NCI-H2107 (cell line): ENCODE measurements at places on chromosomes 13 and 19.

DNA sequence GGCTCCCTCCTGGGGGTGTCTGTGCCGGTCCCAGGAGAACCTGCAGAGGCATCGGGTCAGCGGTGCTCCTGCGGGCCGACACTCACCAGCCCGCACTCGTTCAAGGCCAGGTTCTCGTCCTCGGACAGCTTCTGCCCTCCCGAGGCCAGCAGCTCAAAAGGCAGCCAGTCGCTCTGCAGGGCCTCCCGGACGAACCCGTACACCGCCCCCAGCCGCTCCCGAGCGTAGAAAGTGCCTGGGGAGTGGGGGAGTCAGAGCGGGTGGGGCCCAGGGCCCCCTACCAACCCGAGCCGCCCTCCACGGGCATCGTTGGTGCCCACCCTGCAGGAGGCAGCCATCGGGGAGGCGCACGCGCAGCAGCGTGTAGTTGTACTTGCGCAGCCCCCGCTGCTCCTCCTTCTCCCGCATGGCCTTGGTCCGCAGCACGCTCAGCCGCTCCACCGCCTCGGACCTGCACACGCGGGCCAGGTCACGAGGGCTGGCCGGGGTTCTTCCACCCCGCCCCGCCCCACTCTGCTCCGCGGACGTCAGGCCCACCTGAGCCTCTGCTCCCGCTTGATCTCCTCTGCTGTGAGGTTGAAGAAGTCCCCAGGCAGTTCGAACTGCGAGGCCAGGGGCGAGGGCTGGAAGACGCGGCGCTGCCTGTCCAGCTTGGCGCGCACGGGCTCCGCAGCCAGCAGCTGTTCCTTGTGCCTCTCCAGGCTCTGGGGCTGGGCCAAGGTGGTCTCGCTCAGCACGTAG, 11.5 kb downstream of the UBXN6 start:
- DNase-seq = no peak

DNA sequence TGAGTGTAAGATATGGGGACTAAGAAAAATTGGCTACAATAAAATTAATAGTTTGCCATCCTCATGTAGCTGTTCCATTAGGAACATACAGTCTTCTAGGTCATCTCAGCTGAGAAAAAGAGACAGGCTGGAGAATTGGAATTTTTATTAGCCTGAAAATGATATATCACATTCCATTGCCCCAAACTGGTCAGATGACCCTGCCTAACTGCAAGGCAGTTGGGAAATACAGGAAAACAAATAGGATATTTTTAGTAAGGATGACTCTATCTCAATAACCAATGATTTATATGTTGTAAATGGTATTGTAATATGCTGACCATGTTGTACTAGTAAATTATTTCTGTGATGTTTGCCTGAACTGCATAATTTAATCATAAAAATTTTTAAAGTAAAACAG, 673.8 kb downstream of the PCDH9 start:
- DNase-seq = no peak

GRCh38 chr13:78679329-78679728, 20.4 kb upstream of the OBI1 start:
- DNase-seq = no peak

- no peak for DNase-seq
Observed at GRCh38 chr13:71306821-71307220, 560.2 kb downstream of the DACH1 start.

DNA sequence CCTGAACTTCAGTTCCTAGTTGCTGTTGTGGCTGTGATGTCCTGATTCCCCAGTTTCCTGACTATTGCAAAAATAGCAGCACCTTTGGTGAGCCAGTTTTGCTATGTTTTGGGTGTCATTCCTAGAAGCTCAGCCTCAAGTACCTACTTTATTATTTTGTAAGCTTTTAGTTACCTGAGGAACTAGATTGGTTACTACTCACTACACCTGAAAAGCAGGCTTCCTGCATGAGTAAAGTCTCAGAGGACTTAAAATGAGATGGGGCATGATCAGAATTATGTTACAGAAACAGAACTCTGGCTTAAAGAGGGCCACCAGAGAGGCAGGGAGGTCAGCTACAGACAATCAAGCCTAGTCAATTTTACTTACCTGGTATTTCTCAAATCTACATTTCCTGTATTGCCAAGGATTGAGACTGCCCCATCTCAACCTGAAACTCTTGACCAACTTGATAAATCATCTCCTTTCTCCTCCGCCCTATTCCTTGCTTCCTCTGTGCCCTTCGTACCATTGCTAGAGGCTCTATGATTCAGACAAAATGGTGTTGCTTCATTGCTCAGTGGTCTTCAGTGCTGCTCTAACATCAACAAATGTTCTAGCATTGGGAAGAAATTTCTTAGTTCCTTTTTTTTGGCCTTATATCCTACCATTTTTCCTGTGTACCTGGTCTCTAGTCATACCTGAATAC, 58.9 kb downstream of the RAP2A start:
- DNase-seq = no peak

DNA sequence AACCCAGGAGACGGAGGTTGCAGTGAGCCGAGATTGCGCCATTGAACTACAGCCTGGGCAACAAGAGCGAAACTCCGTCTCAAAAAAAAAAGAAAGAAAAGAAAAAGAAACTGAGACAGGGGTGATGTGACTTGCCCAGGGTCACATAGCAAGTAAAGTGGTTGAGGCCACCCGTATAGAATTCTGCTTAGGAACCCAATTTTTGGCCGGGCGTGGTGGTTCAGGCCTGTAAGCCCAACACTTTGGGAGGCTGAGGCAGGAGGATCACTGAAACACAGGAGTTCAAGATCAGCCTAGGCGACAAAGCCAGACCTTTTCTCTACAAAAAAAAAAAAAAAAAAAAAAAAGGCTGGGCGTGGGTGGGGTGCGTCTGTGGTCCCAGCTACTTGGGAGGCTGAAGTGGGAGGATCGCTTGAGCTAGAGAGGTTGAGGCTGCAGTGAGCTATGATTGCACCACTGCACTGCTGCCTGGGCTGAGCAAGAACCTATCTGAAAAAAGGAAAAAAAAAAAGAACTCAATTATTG, 1.3 kb downstream of the SNRPA start:
- no peak for DNase-seq

DNA sequence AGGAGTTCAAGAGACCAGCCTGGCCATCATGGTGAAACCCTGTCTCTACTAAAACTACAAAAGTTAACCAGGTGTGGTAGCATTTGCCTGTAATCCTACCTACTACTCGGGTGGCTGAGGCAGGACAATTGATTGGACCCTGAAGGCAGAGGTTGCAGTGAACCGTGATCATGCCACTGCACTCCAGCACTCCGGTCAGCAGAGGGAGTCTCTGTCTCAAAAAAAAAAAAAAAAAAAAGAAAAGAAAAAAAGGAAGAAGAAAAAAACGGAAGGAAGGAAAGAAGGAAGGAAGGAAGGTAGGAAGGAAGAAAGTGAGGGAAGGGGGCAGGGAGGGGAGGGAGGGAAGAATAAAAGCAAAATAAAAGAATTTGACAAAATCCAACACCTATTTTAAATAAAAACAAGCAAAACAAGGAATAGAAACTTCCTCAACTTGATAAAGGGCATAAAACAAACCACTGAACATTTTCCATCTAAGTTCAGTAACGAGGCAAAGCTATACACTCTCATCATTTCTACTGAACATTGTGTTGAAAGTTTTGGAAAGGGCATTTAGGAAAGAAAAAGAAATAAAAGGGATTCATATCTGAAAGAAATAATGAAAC, 411.6 kb upstream of the SLITRK5 start:
- DNase-seq = no peak

DNA sequence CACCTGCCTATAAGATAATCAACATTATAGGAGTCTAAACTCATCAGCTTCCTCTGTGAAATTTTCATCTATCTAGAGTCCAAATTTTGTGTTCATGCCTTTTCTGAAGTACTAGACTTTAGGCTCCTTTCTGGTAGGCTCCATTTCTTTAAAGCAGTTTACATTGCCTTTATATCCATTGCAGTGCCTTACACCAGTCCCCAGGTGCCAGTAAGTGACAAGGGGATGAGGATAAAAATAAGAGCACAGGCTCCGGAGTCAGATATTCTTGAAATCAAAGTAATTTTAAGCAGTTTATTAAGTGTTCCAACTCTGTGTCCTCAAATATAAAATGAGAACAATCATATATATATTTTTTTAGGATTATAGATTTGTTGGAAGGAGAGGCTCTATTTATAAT, 10.6 kb upstream of the CYSLTR2 start:
- no peak for DNase-seq

DNA sequence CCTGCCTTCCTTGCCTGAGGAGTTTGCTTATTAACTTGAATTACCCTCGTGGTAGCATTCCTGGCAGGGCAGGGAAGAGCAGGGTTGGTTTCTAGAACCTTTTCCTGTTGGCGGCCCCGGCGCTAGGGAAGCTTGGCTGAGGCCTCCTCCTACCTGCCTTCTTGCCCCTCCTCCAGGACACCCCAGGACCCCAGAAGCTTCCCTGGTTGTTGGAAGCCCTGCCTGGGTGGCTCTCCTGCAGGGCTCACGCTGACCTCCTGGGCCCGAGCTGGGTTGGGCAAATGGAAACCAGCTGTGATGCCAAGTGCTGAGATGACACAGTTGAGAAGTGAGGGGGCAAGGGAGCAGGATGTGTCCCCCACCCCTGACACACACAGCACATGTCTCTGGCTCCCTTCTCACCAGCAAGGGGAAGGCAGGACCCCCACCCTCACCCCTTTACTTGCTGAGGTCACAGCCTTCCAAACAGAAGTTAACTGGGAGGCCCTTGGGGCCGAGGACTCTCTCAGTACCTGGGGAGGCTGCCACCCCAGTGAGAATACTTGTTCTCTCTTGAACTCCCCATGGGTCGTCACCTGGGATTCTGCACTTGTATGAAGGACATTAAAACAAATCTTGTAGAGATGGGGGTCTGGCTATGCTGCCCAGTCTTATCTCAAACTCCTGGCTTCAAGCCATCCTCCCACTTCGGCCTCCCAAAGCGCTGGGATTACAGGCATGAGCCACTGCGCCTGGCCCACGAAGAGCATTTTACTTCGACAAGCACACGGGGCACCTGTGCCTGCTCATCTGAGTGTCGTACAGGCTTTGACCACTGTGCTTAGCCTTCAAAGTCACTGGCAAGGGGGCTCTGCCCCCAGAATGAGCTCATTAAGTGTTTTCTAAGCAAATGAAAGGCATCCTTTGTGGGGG, 10.5 kb downstream of the CEBPA start:
- DNase-seq = no peak

- DNase-seq = no peak
Observed at GRCh38 chr19:52221031-52221430, 31.2 kb downstream of the PPP2R1A start.

GRCh38 chr13:95060014-95060519, 241.2 kb downstream of the ABCC4 start:
- DNase-seq = no peak

DNA sequence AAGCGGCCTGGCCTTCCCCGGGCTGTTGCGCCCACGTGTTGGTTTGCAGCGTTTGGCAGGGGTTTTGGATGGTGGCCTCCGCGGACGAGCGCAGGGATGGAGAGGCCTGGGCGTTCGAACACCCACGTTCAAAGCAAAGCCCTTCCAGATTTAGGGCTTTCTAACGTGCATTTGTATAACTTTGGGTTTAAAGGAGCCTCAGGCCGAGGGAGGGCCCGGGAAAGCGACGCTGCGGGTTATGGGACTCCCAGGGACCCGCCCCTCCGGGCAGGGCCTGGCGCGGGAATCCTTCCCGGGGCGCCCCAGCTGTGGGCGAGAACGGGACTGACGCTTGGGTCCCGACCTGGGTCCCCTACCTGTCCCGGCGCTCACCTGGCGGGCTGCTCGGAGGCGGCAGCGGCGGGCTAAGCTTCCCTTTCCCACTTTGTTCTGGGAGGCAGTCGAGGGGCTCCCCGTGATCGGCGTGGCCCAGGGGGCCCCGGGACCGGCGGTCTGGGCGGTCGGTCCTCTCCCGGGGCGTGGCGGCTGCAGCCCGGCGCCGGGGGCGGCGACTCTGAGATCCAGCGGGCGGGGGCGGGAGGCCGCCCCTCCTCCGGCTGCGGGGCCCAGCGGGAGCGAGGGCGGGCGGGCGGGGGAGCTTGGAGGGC, at the start of gene FBXO17:
Gene FBXO17, minus strand, starts transcription at position 529 of the 647 bp plus-strand sequence. CDS start 25,423 bp downstream, outside the sequence.
- DNase-seq = no peak

DNA sequence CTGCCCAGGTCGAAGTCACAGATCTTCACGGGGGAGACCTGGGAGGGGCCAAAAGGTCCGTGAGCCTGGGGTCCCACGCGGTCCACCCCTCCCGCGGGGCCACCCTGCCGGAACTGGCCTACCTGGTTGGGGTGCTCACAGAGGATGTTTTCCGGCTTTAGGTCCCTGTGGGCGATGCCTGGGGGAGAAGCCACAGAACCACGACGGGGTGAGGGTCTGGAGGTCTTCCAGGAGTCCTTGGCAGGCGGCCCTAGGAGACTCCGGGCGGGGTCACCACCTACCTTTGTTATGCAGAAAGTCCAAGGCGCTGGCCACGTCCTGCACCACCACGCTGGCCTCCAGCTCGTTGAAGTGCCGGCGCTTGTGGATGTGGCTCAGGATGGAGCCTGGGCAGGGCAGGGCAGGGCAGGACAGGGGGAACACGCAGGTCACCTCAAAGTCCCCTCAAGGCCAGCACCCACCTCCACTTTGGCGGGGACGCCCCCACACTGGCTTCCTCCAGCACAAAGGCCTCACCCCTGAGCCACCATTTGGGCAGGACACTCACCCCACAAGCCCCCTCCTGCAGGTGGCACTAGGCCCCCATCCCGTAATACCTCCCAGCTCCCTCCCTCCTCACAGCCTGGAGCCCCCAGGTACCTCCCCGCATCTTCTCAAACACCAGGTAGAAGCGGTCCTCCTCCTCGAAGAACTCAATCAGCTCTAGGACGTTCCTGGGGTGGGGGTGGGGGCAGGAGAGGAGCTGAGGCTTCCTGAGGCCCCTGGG, 8.4 kb downstream of the MKNK2 start:
- no peak for DNase-seq

DNA sequence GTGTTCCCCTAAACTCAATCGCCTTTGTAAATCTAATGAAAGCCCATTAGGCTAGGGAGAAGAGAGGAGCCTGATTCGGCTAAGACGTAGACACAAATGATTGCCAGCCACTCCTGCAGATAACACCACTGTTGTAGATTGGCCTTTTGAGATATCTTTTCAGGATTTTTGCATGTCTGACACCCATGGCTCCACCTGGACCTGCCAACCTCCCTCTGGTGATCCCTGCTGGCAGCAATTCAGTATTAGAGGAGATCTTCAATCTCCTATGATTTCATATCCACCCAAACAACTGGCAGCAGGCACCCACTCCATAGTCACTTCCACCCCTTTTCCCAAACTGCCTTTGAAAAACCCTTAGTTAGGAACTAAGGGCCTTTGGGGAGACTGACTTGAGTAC, 191.9 kb upstream of the UBL3 start:
- DNase-seq = no peak

DNA sequence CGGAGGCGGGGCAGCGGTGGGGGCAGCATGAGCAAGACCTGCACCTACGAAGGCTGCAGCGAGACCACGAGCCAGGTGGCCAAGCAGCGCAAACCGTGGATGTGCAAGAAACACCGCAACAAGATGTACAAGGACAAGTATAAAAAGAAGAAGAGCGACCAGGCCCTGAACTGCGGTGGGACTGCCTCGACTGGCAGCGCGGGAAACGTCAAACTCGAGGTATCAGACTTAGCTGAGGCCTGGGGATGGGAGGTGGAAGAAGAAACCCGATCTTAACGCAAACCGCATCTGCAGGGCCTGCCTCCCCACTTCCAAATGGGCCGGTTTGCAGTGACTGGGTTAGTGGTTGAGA, 693 bp downstream of the RFXAP start:
- DNase-seq = no peak

GRCh38 chr13:94414708-94415107, 64.8 kb downstream of the DCT start:
- no peak for DNase-seq
